ENCODE measurements at places on chromosomes 3 and 15. TPM values are rescaled to one million over a fixed set of nuclear protein-coding genes. Genes with fewer than 3 reads are reported as not detected.

Gene TMC3
- polyA plus RNA-seq, result 0.07 TPM

Gene CASR
- polyA plus RNA-seq, result not detected

Gene UPK1B
- polyA plus RNA-seq, result not detected

Gene GP5
- 0.20 TPM for polyA plus RNA-seq

Gene AHSG
- not detected for polyA plus RNA-seq

Gene CYB561D2
- 131 TPM for polyA plus RNA-seq

Gene UCN2
- not detected for polyA plus RNA-seq

Gene GABRR3
- polyA plus RNA-seq, result not detected

Gene AMIGO3
- polyA plus RNA-seq, result 1.7 TPM

Gene GALNT15
- polyA plus RNA-seq, result not detected

DNA sequence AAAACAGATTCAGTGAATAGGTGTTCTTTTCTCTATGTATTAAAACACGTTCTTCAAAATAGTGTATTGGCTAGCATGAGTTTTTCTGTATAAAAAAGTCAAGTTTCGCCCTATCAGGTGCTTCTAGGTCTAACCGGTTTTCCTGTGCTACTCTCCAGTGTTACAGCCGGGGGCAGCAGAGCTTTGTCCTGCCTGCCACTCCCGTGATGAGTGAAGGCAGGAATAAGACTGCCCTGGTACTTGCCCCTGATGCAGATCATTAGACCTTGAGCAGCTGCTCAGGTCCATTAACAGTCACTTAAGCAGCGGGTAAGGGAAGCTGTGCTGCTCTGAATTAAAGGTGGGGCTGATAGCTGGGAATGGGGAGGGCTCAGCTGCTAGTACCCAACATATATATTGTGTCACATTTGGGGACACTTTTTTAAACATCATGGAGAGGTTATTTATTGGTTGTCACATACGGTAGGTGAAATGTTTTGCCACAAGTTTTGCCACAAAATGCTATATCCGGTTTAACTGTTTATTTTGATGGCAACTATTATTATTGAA, 1.3 kb upstream of the UNC13C start:
- H3K27ac ChIP-seq, result no peak overlapping the region
- no peak overlapping the region for H3K4me3 ChIP-seq
- DNase-seq, result no peak
- peaks cover 2% of the 10 kb centered on the region for H3K27me3 ChIP-seq
- H3K4me1 ChIP-seq, result no peaks in the 10 kb centered on the region

DNA sequence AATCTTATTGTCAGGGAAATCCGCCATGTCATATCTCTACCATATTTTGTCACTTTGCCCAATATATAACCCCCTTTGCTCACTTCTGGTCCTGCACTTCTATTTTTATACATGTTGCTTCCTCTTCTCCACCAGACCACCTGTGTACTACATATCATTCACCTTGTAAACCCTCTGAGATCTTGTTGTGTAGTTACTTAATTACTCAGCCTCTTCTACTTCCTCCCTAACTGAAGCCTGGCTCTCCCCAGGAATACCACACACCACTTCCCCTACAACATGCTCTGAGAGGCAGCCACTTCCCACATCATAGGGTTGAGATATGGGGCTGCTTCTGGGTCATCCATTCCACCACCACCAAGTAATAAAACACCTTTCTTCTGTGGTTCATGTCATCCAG, 10.0 kb downstream of the HEXA start:
- peaks cover 5% of the 10 kb centered on the region for H3K36me3 ChIP-seq
- no peak overlapping the region for H3K4me3 ChIP-seq
- H3K27ac ChIP-seq, result peak overlapping the region; percentile 14
- peaks cover 56% of the 10 kb centered on the region for H3K4me1 ChIP-seq
- DNase-seq, result peak; percentile 46

GRCh38 chr15:92510163-92510882, 116.6 kb downstream of the ST8SIA2 start:
- DNase-seq, result no peak
- H3K4me3 ChIP-seq, result no peak overlapping the region
- no peaks in the 10 kb centered on the region for H3K36me3 ChIP-seq
- H3K27me3 ChIP-seq, result peaks cover 4% of the 10 kb centered on the region
- H3K27ac ChIP-seq, result no peak overlapping the region
- no peaks in the 10 kb centered on the region for H3K4me1 ChIP-seq

GRCh38 chr15:48592221-48592731, 53.2 kb downstream of the FBN1 start:
- no peaks in the 10 kb centered on the region for H3K36me3 ChIP-seq
- H3K4me1 ChIP-seq, result peaks cover 8% of the 10 kb centered on the region
- DNase-seq, result peak; percentile 7
- no peak overlapping the region for H3K27ac ChIP-seq
- H3K27me3 ChIP-seq, result peaks cover 3% of the 10 kb centered on the region

GRCh38 chr3:59483191-59483590, 433.4 kb upstream of the CFAP20DC start:
- no peak for DNase-seq
- H3K4me3 ChIP-seq, result no peak overlapping the region
- peaks cover 1% of the 10 kb centered on the region for H3K27me3 ChIP-seq
- no peak overlapping the region for H3K27ac ChIP-seq
- peaks cover 4% of the 10 kb centered on the region for H3K4me1 ChIP-seq

DNA sequence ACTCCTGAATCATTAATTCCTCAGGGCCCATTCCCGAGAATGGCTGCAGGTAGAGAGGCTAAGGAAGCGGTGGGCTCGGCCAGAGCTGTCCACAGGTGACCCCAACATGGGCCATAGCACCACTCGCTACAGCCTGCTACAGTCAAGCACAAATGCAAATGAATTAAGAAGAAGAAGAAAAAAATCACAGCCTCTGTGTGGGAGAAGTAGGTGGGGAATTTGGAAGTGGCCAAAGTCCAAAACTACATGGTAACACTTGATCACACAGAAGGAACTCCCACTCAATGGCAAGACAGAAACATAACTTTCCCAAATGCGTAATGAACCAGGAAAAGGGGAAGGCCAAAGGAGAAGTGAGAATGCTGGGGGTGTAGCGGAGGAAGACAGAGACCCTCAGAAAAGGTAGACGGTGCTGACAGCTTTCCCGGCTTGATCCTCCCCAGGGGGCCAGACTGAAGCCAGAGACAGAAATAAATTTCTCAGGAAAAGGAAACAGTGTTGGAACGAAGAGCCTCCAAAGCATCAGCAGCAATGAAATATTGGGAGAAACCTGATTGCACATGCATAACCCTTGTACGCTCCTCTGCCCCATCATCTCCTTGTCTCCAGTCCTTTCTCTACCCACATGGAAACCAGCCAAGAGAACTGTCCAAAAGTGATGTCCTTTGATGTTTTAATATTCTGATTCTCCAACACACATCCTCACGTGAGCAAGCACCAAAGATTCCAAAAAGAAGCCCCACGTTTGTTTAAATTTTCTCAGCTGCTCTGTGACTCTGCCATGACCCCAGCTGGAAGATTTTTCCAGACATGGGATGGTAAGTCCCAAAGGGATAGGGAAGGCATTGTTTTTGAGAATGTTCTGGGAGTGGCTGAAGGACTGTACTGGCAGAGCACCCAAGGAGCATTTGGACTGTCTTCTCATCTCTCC, 107.6 kb downstream of the OXNAD1 start:
- H3K4me1 ChIP-seq, result peaks cover 42% of the 10 kb centered on the region
- no peak overlapping the region for H3K27ac ChIP-seq
- no peak overlapping the region for H3K4me3 ChIP-seq

- peaks cover 10% of the 10 kb centered on the region for H3K36me3 ChIP-seq
- peak overlapping the region; percentile 98 for H3K4me3 ChIP-seq
- H3K27ac ChIP-seq, result peak overlapping the region; percentile 97
- no peak for DNase-seq
- H3K4me1 ChIP-seq, result peaks cover 40% of the 10 kb centered on the region
- H3K27me3 ChIP-seq, result no peaks in the 10 kb centered on the region
These were observed 700 bp upstream of the BLM start for GRCh38 chr15:90716317-90716975.

DNA sequence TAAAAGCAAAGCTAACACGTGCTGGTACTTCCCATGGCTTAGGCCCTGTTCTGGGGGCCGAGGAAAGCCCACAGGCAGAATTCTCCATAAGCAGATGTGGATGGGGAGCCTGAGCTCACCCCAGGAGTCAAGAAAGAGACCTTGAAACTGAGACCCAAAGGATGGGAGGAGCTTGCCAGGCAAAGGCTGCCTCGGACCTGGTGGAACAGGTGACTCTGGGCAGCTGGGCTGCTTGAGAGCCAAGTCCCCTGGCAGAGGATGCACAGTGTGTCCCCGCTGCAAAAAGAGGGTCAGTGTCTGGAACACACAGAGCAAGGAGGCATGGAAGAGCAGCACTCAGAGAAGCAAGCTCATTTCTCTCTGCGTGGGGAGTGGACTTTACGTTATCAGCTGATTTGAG, 528.7 kb downstream of the GABRG3 start:
- H3K4me3 ChIP-seq, result no peak overlapping the region
- no peaks in the 10 kb centered on the region for H3K4me1 ChIP-seq
- H3K36me3 ChIP-seq, result no peaks in the 10 kb centered on the region
- H3K27ac ChIP-seq, result no peak overlapping the region
- peaks cover 1% of the 10 kb centered on the region for H3K27me3 ChIP-seq
- DNase-seq, result no peak

DNA sequence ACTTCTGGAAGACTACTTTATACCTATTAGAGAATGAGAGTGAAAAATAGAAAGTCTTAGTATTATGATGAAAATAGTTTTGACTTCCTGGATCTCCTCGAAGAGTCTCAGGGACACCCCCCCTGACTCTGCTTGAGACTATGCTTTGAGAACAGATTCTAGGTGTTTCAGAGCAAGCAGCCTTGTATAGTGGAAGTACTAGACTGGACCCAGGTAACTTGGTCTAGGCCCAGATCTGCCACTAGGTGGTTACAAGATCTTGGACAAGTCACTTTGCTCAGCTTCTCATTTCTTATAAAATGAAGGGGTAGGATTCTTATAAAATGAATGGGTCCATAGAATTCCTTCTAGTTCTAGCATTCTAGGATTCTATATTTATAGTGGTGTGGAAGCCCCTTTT, 9.1 kb downstream of the ABHD5 start:
- no peaks in the 10 kb centered on the region for H3K27me3 ChIP-seq
- H3K4me3 ChIP-seq, result no peak overlapping the region
- no peak overlapping the region for H3K27ac ChIP-seq
- no peak for DNase-seq

- H3K4me3 ChIP-seq, result no peak overlapping the region
- peaks cover 17% of the 10 kb centered on the region for H3K4me1 ChIP-seq
These were observed 155.4 kb downstream of the DIPK2A start for GRCh38 chr3:144127014-144127413.

DNA sequence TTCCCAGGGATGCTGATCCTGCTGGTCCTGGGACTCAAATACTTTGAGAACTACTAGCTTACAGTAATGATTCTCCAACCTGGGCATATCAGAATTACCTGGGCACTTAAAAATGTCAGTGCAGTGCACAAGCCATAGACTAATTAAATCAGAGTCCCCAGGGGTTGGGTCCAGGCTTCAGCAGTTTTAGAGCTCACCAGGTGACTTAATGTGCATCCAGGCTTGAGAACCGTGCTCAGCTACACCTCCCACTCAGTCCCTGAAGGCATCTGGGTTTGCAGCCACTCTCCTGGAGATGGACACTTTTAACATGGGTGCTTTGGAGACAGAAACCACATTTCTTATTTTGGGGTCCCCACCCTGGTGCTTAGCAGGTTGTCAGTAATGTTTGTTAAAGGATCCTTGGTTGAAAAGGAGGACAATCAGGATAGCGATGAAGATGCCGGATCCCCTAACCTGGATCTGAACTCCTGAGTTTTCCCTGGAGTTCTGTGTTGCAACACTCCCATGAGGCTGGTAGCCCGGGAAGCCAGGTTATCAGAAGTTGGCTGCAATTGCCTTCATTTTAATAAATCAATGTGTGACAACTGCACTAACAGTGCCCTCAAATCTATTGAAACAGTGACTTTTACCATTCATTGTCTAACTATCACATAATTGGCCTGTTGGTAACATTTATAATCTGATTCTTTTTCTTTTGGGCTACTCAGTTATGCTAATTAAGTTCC, 48.1 kb downstream of the BFSP2 start:
- peak overlapping the region; percentile 40 for H3K27ac ChIP-seq
- no peaks in the 10 kb centered on the region for H3K36me3 ChIP-seq

DNA sequence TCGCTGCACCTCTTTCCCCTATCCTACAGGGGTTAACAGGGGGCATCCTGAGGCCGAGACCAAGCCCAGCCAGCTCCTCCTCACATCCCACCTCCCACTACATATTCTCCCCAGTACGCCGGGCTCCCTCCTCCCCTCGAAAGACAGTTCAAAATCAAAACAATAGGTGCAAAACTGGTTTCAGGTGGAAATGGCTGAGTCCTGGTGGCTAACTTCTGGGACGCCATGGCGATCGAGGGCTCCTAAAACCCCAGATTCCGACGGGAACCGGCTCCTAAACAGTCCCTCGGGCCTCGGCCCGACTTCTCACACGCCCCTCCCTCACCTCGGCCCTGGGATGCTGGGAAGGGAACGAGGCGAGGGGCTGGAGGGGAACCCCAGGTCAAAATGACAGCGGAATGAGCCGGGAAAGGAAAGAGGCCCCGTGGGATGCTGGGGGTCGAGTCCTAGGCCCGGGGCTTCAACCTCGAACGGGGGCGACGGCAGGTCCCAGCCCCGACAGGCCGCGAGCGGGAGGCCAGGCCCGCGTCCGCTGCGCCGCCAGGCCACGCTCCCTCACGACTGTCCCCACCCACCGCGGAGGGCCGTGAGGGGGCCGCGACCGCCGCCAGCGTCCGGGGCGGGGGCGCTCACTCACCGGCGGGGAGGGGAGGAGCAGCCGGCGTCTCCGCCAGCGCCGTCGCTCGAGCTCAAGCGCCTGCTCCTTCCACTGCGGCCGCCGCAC, 492 bp downstream of the TMCC1 start:
- H3K36me3 ChIP-seq, result no peaks in the 10 kb centered on the region
- peaks cover 8% of the 10 kb centered on the region for H3K27me3 ChIP-seq
- peak overlapping the region; percentile 88 for H3K27ac ChIP-seq

DNA sequence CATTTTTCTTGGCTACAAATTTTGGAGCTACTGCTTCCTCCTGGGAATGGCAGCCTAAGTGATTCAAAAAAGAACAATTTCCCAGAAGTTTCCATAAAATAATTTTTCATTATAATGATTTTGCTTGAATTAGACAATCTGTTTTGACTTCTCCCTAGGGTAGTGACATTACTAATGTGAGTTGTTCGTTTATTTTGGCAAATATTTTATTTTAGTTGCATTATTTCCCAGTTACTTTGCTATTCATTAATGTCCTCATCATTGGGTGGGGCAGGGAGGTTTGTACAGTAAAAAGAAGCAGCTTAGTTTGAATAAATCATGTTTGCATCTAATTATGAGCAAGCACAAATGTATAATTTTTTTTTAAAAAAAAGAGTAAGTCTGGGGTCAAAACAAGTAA, 686.6 kb downstream of the ROBO2 start:
- H3K36me3 ChIP-seq, result no peaks in the 10 kb centered on the region
- H3K27ac ChIP-seq, result no peak overlapping the region
- no peaks in the 10 kb centered on the region for H3K4me1 ChIP-seq
- H3K27me3 ChIP-seq, result no peaks in the 10 kb centered on the region

DNA sequence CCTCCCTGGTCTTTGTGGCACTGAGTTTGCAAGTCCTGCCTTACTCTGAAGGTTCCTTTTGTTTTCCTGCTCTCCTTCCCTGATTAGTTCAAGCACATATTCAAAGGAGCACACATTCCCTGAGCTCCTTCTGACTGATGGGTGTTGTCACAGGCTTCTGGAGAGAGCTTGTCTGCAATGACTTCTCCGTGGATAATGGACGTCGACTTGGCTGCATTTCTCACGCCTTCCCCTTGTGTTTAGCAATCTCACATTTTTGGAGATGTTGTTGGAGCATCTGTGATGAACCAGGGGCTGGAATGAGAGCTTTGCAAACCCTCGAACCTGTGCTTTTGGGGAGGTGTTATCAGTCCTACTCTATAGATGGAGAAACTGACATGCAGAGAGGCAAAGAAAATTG, 375.4 kb upstream of the PROK2 start:
- H3K27me3 ChIP-seq, result peaks cover 2% of the 10 kb centered on the region
- H3K4me3 ChIP-seq, result no peak overlapping the region
- no peaks in the 10 kb centered on the region for H3K36me3 ChIP-seq
- DNase-seq, result no peak
- no peak overlapping the region for H3K27ac ChIP-seq
